Thoracic aorta (tissue), 2 donors: ENCODE measurements at places on chromosomes 1 and 21. TPM values are rescaled to one million over a fixed set of nuclear protein-coding genes. Genes with fewer than 3 reads are reported as not detected.

DNA sequence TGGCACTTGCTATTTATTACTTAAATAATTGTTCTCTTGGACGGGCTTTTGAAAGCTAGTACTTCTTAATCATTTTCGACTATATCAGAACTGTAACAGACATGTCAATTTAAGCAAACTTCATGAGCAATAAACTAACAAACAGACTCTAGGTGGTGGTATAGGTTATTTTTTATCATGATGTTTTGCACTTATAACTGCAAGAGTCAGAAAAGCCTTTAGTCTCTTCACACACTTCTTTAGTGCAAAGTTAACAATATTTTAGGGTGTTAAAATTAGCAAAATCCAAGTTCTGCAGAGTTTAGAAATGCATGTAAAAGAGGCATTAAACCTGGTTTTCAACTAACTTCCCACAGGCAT lies 2.2 kb downstream of the NRIP1 start:
- DNase-seq, result no peak
- no peaks in the 10 kb centered on the region for H3K27me3 ChIP-seq
- peaks cover 29% of the 10 kb centered on the region for H3K4me1 ChIP-seq
- H3K36me3 ChIP-seq, result no peaks in the 10 kb centered on the region
- peak overlapping the region; percentile 94 for H3K4me3 ChIP-seq

DNA sequence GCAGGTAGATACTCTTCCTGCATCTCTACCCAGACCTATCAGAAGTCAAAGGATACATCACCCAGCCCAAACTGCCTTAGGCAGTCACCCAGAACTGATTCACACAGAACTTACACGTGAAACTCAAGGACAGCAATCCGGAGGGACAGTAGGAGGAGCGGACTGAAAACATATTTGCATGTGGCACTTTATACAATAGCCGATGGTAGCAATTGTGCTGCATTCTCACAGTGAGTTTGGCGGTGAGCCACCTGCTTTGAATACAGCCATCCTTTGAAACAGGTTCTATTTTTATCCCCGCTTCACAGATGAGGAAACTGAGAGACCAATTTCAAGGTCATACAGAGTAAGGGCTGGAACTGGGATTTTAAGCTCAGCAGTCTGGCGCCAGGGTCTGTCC lies 69.5 kb downstream of the EDEM3 start:
- no peaks in the 10 kb centered on the region for H3K27me3 ChIP-seq
- no peak overlapping the region for H3K4me3 ChIP-seq
- H3K27ac ChIP-seq, result no peak overlapping the region

DNA sequence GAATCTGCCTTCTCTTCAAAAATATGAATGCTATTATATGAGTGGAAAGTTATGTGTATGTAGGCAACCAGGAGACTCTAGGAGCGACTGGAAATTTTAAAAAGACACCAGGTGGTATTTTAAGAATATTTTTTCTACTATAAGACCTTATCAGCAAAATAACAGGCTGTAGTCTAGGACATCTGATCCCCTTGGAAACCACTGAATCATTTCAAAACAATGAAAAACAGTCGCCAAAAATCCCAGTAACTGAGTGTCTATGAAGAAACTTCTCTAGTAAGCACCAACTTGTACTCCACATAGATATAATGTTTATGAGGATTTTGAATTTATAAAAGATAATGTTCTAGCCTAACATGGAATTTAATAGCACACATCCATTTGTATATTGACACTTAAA lies 358.5 kb downstream of the GPATCH2 start:
- H3K4me3 ChIP-seq, result no peak overlapping the region
- H3K36me3 ChIP-seq, result no peaks in the 10 kb centered on the region
- no peaks in the 10 kb centered on the region for H3K27me3 ChIP-seq
- H3K4me1 ChIP-seq, result peaks cover 35% of the 10 kb centered on the region

GRCh38 chr1:223642237-223642636 lies 23.3 kb downstream of the CAPN8 start:
- H3K27me3 ChIP-seq, result no peaks in the 10 kb centered on the region
- no peak overlapping the region for H3K27ac ChIP-seq
- no peak for DNase-seq
- no peaks in the 10 kb centered on the region for H3K4me1 ChIP-seq

- no peaks in the 10 kb centered on the region for H3K36me3 ChIP-seq
- H3K27ac ChIP-seq, result no peak overlapping the region
- DNase-seq, result no peak
These were observed 21.1 kb upstream of the UBXN10 start for GRCh38 chr1:20164694-20165202.

- H3K27ac ChIP-seq, result no peak overlapping the region
- H3K4me3 ChIP-seq, result no peak overlapping the region
- H3K36me3 ChIP-seq, result peaks cover 71% of the 10 kb centered on the region
- H3K27me3 ChIP-seq, result no peaks in the 10 kb centered on the region
These were observed 132.3 kb upstream of the BMP8A start for GRCh38 chr1:39359028-39359570.

GRCh38 chr21:45618846-45619485 lies 24.6 kb upstream of the PCBP3 start:
- no peaks in the 10 kb centered on the region for H3K36me3 ChIP-seq
- DNase-seq, result no peak
- H3K4me3 ChIP-seq, result no peak overlapping the region
- no peaks in the 10 kb centered on the region for H3K27me3 ChIP-seq
- no peak overlapping the region for H3K27ac ChIP-seq
- no peaks in the 10 kb centered on the region for H3K4me1 ChIP-seq

- no peaks in the 10 kb centered on the region for H3K4me1 ChIP-seq
- H3K4me3 ChIP-seq, result no peak overlapping the region
- H3K27ac ChIP-seq, result no peak overlapping the region
- H3K36me3 ChIP-seq, result no peaks in the 10 kb centered on the region
These were observed 31.5 kb downstream of the PRKAA2 start for GRCh38 chr1:56676571-56677035.

DNA sequence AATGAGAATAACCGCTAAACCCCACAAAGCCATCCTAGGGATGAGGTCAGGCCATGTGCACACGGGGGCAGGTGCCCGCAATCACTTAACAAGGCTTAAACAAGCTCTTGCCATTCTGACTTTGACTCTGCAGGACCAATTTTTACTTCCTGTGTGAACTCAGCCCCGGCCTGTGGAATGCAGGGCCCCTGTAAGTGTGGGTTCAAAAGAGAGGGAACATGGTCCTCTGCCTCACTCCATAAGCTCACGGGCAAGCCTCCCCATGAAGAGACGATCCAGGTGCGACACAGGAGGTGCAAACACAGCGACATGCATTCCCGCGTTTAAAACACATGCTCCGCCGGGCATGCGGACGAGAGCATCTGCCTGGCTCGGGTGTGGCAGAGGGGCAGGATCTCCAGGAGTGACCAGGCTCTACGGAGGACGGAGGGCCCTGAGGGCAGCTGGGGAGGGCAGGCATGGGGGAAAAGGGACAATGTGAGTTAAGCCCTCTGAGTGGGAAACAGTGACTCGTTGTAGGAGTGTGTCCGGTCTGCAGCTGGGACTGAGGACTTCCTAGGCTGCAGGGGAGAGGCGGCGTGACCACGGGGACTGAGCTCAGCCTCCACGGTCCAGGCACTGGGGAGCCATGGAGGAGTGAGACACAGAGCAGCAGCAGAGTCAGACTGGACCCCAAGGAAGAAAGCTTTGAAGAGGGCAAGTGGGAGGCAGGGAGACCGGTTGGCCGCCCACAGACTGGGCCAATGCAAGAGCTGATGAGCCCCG lies 40.6 kb upstream of the AJAP1 start:
- H3K36me3 ChIP-seq, result no peaks in the 10 kb centered on the region
- no peak for DNase-seq
- H3K27me3 ChIP-seq, result no peaks in the 10 kb centered on the region
- H3K4me1 ChIP-seq, result no peaks in the 10 kb centered on the region
- H3K27ac ChIP-seq, result no peak overlapping the region

DNA sequence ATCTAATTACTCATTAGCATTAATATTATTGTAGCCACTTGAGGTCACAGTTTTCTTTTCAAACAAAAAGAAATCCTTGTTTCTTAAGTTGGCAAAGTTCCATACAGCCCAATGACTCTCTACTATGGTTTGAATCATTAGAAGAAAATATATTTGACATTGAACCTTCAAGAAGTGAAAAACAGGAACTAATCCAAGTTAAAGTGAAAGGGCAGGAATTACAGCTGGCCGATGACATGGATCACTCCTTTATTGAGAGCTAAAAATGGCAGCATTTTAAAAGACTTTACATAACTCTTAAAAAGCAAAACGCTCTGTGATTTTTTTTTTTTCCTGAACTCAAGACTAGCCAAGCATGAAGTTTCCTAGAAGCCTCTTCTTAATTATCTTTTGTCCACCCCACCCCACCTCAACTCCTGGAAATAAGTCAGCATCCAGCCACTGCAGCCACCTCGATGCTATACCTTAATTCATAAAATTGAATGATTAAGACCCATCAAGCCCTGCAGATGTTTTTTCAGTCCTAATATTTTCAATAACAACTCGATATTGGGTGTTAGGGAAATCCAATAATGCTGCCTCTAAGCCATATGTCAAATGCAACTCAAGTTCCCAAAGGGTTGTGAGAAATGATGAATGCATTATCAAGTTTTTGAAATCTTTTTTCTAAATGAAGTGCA lies 323.1 kb downstream of the HHIPL2 start:
- no peak overlapping the region for H3K27ac ChIP-seq
- H3K4me3 ChIP-seq, result no peak overlapping the region
- no peaks in the 10 kb centered on the region for H3K36me3 ChIP-seq

DNA sequence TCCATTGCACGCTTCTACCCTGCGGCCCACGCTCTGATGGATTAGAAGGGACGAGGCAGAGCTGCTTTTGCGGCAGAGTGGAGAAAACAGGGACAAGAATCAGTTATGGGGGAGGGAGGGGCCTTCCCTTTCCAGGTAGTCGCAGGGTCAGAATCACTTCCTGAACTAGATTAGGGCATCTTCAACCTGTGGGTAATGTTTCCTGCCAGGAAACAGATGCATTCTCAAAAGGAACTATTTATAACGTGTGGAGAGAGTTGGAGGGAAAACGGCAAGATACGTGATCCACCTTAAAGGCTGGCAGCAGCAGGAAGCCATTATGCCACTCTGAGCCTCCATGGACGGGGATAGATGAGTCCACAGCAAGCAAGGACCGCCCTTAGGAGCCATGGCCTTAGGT lies 59.9 kb upstream of the CNTN2 start:
- H3K27ac ChIP-seq, result no peak overlapping the region
- DNase-seq, result no peak
- H3K27me3 ChIP-seq, result no peaks in the 10 kb centered on the region
- no peaks in the 10 kb centered on the region for H3K36me3 ChIP-seq
- H3K4me1 ChIP-seq, result no peaks in the 10 kb centered on the region
- H3K4me3 ChIP-seq, result no peak overlapping the region

DNA sequence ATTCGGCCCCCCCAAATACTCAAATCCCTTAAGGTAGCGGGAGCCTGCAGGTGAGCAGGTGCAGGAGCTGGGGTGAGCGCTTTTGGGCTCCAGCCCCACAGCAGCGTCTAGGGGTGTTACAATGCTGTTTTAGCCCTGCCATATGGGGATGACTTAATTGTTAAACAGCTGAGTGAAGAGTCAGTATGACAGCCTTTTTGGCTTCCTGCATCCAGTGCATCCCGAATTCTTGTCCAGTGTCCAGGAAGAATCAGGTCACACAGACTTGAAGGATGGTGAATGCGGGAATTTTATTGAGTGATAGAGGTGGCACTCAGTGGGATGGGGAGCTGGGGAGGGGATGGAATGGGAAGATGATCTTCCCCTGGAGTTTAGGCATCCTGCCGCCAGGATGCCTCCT lies 30.4 kb upstream of the HHAT start:
- no peaks in the 10 kb centered on the region for H3K36me3 ChIP-seq
- no peak overlapping the region for H3K27ac ChIP-seq
- DNase-seq, result no peak
- H3K4me3 ChIP-seq, result no peak overlapping the region
- H3K27me3 ChIP-seq, result no peaks in the 10 kb centered on the region

- no peak for DNase-seq
- no peaks in the 10 kb centered on the region for H3K36me3 ChIP-seq
- peaks cover 13% of the 10 kb centered on the region for H3K4me1 ChIP-seq
- no peak overlapping the region for H3K27ac ChIP-seq
These were observed 22.3 kb downstream of the WLS start for GRCh38 chr1:68210027-68210426.

GRCh38 chr1:107220036-107220435 lies 79.2 kb downstream of the NTNG1 start:
- H3K27me3 ChIP-seq, result no peaks in the 10 kb centered on the region
- no peaks in the 10 kb centered on the region for H3K4me1 ChIP-seq
- no peak overlapping the region for H3K4me3 ChIP-seq
- DNase-seq, result no peak
- no peaks in the 10 kb centered on the region for H3K36me3 ChIP-seq
- no peak overlapping the region for H3K27ac ChIP-seq

DNA sequence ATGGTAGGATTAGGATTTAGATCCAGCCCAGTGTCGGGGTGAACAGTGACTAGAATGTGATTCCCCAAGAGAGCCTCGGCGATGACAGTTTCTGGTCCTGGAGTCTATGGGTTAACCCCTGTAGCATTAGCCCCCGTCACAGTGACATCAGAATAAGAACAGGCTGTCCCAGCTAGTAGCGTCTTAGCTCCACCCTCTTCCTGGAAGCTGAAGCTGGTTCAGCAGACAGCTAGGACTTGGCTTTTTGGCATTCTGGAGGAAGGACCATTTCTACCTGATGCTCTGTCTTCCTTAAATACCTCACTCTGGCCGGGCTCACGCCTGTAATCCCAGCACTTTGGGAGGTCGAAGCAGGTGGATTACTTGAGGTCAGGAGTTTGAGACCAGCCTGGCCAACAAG lies 5.0 kb downstream of the NDUFS2 start:
- peaks cover 36% of the 10 kb centered on the region for H3K36me3 ChIP-seq
- H3K27ac ChIP-seq, result no peak overlapping the region
- DNase-seq, result no peak

DNA sequence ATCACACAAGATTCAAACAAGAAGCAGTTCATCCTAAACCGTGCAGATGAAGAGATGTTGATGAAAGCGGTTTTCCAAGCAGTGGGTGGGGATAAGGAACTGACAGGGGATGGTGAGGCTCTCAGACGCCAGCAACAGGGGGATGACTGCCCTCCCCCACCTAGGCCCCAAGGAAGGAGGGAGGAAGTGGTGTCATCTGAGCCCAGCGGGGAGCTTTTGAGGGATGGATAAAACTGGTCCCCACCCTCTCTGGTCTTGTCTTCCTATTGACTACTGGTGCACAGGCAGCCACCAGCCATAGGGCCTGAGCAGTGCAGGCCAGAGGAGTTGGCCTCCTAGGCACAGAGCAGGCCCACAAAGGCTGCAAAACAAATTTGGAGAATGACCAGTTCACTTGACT lies 175.5 kb downstream of the HUNK start:
- H3K4me1 ChIP-seq, result no peaks in the 10 kb centered on the region
- H3K27ac ChIP-seq, result no peak overlapping the region
- no peak overlapping the region for H3K4me3 ChIP-seq

GRCh38 chr1:29471487-29472313 lies 235.4 kb downstream of the PTPRU start:
- H3K4me1 ChIP-seq, result no peaks in the 10 kb centered on the region
- no peak for DNase-seq
- no peaks in the 10 kb centered on the region for H3K36me3 ChIP-seq
- no peaks in the 10 kb centered on the region for H3K27me3 ChIP-seq

GRCh38 chr1:47944561-47944960 lies 52.6 kb downstream of the TRABD2B start:
- no peak overlapping the region for H3K4me3 ChIP-seq
- no peaks in the 10 kb centered on the region for H3K4me1 ChIP-seq
- H3K27me3 ChIP-seq, result no peaks in the 10 kb centered on the region
- no peak overlapping the region for H3K27ac ChIP-seq

The KRTAP22-2 gene
- total RNA-seq, result not detected

The CD247 gene
- 8.5 TPM for total RNA-seq

The DYNLT5 gene
- total RNA-seq, result 2.8 TPM

The HENMT1 gene
- 7.9 TPM for total RNA-seq

The CDKN2C gene
- 10.3 TPM for total RNA-seq

The SLAMF7 gene
- total RNA-seq, result 2.7 TPM

The SLC2A5 gene
- total RNA-seq, result 3.9 TPM

The TMEM54 gene
- 28.1 TPM for total RNA-seq

The FCAMR gene
- total RNA-seq, result not detected

The AVPR1B gene
- total RNA-seq, result not detected

The GPR157 gene
- 7.0 TPM for total RNA-seq
